ENCODE measurements at places on chromosomes 5 and 9.

GRCh38 chr9:27715651-27716050 lies 142.4 kb upstream of the C9orf72 start:
- DNase-seq = no peak

DNA sequence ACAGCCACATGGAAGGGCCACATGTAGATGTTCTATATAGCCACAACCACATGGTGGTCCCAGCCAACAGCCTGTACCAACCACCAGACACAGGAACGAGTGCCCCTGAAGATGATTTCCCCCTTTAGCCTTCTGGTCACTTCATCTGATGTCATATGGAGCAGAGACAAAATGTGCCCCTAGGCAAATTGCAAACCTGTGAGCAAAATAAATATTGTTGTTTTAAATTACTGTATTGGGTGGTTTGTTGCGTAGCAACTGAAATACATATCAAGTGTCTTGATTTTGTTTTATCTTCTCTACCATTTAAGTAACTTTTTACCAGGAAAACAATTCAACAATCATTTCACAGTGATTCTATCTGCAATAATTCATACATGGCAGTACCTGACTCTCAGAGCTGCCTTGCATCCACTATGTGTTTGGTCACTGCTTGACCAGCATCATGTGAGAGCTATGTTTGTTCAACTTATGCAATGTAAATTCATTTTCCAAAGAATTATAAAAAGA lies 142.5 kb upstream of the VLDLR start:
- no peak for DNase-seq

DNA sequence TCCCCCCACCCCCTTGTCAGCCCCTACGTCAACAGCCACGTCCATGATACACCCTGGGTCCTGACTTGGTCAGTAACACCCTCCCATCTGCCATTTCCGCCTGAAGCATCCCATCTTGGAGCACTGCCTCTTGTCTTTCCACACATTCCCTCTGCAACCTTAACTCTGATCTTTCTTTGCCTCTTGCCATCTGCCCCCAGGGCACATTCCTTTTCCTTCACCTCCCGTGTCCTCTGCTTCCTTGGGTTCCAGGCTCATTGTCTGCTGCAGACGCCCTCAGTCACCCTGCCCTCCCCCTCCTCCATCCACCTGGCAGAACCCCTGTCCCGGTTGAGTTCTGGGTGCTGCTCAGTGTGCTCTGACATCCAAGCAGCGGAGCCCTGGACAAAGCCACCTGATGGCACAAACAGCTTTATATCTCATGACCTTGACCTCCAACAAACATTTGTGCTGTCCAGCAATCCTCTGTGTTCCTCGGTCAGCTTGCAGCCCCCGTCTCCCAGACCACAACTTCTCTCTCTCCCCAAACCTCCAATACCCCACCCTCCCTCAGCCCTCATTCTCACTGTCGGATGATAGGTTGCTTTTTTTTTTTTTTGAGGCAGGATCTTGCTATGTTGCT lies 97.7 kb upstream of the IER5L start:
- DNase-seq = no peak

DNA sequence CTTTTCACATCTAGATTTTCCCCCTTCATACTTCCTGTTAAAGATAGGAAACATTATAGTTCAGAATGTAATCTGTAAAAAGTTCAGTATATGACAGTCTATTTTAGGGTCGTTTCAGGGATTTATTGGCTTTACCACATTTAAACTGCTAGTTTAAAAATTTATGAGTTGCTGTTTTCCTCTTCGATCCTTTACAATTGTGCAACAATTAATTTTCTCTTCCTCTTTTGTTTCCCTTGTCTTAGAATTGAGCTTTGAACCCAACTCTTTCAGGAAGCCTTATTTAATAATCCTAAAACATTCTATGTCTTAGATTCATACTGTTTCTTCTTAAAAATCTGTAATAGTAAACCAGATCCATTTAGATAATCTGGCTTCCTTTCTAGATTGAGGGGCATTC lies 16.4 kb downstream of the ZSWIM6 start:
- no peak for DNase-seq

GRCh38 chr5:153623751-153624450 lies 133.4 kb downstream of the GRIA1 start:
- DNase-seq = no peak

DNA sequence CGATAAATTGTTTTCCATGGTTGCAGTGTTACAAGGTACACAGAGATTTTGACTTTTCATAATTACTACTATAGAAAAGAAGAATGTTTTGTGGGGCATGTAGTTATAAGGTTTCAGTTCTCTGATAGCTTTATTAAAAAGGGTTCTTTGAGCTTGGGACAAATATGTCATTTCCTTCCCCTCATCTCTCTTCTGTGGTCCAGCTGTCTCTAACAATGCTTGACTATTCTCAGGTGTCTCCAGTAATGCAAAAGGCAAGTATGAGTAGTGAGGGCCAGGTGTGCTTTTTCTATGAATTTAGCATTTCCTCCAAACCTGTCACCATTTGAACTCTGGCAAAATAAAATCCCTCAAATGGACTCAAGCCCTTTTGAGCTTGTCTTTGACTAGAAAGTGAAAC lies 84.3 kb downstream of the SLF1 start:
- DNase-seq = no peak

- peak; percentile 44 for DNase-seq
These were observed 71.2 kb downstream of the RAPGEF1 start for GRCh38 chr9:131668439-131669268.

DNA sequence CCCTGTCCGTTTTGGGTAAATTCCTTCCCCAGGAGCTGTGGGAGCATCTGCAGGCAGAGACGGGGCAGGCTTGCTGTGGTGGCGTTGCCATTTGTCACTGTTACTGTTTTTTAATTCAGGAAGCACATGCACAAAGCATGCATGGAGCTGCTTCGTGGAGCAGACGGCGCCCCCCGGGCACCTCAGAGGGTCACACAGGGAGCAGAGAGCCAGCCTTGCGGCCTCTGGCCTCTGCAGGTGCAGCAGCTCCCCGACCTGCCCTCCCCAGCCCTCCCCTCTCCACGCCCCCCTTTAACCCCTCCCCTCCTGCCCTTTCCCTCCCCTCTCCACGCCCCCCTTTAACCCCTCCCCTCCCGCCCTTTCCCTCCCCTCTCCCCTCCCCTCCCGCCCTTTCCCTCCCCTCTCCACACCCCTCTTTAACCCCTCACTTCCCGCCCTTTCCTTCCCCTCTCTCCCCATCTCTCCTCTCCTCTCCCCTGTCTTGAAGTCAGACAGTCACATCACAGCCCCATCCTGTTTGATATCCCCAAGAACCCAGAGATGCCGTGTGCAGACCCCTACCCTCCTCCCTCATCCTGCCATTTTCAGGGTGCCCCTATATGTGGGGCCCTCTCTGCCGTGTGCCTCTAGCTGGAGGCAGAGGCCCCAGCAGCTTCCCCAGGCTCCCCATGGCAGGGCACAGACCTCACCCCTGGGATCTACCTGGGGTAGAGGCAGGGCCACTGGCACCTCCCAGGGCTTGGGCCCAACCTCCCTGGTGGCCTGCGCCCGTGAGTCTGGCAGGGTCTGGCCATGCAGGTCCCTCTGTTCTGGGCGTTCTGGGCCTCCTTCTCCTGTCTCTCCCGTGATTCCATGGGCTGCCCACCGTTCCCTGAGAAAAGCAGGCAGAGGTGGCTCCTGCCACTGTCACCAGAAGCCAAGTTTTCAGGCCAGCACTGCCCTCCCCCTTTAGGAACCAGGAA lies 29.6 kb upstream of the UBAC1 start:
- no peak for DNase-seq

DNA sequence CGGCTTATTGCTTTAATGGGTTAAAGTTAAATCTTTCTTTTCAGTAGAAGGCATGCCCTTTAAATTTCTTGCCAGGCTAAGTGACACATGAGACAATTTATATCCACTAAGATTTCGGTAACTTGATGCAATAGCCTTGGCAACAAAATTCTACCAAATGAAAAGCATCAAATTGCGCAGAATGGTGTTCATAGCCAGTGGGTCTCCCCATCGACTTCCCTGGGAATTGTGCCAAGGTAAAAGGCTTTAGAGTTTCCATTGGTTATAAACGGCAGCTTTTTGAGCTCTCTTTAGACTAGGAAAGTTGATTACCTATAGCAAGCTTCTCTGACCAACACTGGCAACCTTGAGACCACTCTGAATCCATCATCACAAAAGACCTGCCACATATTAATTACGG lies 358.4 kb downstream of the ARRDC3 start:
- DNase-seq = peak; percentile 81

- DNase-seq = no peak
These were observed 99.6 kb upstream of the SPEF2 start for GRCh38 chr5:35518104-35518503.

DNA sequence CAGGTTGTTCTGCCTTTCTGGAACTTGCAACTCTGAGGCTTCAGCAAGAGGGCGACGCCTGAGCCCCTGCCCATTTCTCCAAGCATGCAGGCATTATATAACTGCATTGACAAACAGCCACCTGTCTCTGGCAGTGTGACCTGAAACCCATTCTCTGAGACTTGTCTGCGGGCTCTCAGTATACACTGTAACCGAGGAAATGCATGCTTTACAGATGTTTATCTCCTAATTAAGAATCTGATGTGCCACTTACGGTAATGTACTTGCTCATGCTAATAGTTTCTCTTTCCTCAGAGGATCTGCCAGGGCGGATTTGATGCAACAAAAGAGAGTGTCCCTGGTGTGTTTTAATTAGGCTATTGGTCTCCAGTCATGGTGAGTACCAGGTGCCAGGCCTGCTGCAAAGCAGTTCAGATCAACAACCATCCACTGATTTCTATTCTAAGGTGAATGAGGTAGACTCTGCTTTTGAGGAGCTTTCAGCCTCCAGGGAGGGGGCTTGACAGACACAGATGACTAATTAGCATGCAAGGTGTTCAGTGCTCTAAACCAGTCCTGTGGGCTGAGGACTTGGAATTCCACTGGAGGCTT lies 593.7 kb upstream of the KLF4 start:
- peak; percentile 93 for DNase-seq

GRCh38 chr9:82346040-82346439 lies 357.5 kb downstream of the SPATA31D1 start:
- DNase-seq = no peak

DNA sequence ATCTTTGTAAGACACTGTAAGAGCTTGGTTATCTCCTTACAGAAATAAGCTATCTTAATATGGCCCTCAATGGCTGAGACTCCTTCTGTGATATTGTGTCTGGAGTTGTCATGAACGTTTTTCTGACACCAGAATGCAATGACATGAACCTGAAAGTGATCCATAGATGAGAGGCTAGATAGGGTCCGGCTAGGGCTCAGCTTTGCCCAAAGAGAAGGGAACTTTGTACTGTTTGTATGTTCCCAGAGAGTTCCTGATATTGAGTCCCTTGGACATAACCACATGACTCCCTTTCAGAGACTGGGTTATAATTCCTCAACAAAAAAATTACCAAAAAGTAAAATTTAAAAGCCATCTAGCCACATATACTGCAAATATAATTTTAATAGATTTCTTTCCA lies 575.8 kb upstream of the CLINT1 start:
- DNase-seq = no peak

DNA sequence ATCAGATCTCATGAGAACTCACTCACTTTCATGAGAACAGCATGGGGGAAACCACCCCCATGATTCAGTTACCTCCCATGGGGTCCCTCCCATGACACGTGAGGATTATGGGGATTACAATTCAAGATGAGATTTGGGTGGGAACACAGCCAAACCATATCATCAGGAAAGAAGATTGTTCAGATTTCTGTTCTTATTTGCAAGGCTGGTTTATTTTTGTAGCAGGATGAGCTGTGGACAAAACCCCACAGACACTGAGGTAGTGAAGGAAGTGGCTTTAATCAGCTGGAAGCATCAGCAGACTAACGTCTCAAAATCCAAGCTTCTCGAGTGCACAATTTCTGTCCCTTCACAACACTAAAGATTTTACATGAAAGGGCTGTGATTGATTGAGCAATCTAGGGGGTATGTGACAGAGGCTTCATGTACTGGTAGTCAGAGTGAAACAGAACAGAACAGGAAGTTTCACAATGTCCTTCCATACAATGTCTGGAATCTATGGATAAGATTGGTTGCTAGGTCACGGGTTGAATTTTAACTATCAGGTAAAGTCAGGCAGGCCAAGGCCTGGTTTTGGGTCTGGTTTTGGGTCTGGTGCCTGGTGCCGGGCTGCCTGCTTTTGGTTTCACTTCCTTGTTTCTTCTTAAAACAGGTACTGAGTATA lies 91.3 kb upstream of the ZNF366 start:
- no peak for DNase-seq

- no peak for DNase-seq
These were observed 72.1 kb downstream of the MRPL36 start for GRCh38 chr5:1727571-1727970.

DNA sequence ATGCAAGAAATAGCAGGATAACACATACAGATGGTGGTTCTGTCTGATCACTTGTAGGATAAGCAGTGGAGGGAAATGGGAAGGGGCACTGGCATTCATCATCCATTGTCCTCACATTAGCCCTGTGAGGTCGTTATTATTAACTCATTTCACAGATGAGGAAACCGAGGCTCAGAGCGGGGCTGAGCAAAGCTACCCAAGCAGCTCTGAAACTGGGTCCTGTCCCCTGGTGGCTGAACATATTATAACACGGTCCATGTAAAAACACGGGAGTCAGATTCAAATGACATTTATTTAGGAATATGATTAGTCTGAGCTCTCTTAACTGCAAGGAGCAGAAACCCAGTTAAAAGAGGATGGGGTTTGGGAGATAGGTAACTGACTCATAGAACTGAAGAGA lies 43.1 kb downstream of the HRH2 start:
- DNase-seq = no peak

GRCh38 chr5:137751869-137752491 lies 2.2 kb downstream of the HNRNPA0 start:
- DNase-seq = peak; percentile 15

GRCh38 chr9:76896035-76896434 lies 9.9 kb downstream of the PRUNE2 start:
- no peak for DNase-seq

- no peak for DNase-seq
These were observed 47.4 kb downstream of the CSNK1G3 start for GRCh38 chr5:123559434-123559775.

DNA sequence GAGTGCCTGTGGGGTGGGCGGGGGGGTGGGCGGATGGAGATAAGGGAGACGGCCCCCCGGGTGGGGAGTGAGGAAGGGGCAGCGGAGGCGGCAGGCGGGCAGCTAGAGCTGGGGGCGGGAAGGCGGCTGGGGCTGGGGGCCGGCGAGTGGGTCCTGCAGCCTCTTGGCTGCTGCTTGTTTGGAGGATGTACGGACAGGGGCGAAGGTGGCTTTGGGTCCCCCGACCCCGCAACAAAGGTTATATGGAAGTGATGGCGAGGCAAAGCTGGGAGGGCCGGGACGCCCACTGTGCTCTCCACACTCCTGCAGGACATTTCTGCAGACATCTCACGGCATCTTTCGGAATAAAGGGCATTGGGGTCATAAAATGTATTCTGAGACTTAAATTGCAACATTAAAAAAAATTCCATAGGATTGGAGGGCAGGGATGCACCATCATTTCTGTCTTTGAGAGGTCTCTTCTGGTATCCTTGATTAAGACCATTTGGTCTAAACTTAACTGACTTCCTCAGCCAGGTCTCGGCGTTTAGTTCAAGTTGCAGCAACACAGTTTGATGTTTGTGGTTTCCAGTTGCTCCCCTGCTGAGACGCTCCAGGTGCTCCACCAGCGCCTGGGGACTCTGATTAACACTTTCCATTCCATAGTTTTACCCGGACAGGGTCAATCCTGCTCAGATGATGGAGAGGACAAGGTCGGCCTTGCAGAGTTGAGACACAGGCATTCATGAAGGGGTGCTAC lies 101.6 kb upstream of the SSBP2 start:
- DNase-seq = peak; percentile 10

Measured in NCI-H1105 treated with DMSO at 0.1 percent for 48 hours (cell line).